Activated naive CD4-positive, alpha-beta T cell (primary cell): ENCODE measurements at places on chromosomes 2 and 18.

DNA sequence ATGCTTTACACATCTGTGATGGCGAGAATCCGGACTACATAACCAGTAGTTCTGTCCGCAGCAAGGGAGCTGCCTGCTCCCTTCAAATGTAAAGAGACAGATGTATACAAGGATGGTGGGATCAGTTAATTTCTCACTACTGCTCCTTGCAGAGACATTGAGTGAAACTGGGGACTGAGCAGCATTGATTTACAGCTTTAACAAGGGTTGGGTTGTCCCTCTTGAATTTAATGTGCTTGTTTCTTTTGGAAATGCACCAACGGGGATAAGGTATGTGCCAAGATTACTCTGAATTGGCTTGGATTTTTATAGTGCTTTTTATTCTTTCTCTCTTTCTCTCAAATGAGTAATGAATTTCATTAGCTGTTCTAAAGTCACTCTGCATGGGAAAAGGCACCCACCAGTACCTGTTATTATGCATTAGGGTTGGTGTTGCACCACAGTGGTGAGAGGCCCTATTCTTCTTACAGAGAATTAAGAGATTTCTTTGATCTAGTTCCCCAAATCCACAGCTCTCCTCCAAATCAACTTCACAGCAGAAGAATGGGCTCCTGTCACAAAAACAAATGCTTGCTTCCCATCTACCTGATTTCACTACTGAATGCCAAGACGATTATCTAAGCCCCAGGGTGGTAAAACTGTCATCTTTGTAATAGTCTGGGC lies 107.6 kb downstream of the DOCK10 start:
- no peak for DNase-seq

DNA sequence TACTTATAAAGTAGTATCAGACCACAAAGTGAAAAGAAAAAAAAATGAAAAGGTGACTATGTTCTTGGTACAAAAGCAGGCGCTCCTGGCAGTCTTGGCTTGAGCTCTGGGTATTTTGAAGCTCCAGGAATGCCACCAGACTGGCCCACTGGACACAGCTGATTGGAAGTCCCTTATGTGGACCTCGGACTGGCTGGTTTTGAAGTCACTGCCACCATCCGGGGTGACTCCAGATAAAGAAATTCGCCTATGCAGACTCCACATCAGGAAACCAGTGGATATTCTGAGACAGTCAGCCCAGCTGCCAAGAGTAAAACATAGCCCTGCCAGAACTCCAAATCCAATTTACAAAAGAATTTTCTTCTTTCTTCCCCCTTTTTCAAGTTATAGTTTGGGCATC lies 28.0 kb downstream of the ACKR3 start:
- no peak for DNase-seq

DNA sequence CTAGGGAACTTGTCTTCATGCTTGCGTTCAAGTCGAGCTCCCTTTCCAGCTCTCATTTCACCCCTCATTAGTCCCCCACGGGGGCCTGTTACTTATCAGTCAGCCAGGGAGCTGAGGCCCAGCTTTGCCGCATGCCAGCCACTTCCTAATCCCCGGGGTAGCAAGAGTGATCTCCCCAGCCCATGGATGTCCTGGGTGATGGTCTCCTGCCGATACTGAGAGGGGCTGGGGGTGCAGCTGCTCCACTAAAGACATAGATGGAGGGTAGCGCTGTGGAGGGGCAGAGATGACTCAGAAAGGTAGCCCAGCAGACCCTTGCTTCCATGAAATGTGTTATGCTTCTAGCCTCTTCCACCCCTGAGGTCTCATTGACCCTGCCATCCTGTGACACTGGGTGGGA lies 314.0 kb upstream of the EPAS1 start:
- no peak for DNase-seq

GRCh38 chr2:162164802-162165201 lies 12.8 kb upstream of the GCG start:
- no peak for DNase-seq

GRCh38 chr2:2708575-2709430 lies 377.7 kb upstream of the MYT1L start:
- DNase-seq = no peak

DNA sequence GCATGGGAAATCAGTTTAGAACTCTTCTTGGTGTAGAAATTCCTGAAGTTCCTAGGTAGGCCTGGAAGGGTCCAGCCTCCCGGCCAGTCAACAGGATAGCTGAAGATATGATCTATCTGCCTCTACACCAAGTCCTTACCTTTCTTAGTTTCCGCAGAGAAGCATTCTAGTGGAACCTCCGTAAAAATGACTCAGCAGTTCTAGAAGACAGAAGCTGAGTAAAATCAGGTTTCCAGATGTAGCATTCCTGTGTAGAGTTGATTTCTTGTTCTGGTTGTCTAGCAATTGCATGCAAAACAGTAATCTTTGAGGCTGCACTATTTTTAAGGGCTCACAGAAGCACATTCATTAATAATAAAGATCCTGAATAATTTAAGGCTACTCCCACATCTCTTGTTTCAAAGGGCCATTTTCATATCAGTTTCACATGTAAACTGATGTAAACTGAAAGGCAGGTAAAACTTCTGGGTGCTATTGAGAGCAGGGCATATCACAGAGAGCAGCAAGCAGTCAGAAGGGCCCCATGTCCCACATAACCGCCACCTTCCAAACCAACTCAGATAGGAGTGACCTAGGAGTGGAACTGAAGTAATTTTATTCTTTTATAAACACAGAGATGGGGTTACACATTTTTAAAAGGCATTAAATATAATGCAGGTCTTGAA lies 3.2 kb upstream of the DYTN start:
- no peak for DNase-seq
